Memory B cell (primary cell): ENCODE measurements at places on chromosomes 3 and 15.
A peak's percentile ranks its signal among the peaks of the same experiment; 100 is the strongest.

GRCh38 chr3:71318458-71318827 lies 265.1 kb downstream of the FOXP1 start:
- DNase-seq, result no peak
- H3K27ac ChIP-seq, result no peak overlapping the region
- peaks cover 19% of the 10 kb centered on the region for H3K4me1 ChIP-seq
- H3K36me3 ChIP-seq, result peaks cover 6% of the 10 kb centered on the region

DNA sequence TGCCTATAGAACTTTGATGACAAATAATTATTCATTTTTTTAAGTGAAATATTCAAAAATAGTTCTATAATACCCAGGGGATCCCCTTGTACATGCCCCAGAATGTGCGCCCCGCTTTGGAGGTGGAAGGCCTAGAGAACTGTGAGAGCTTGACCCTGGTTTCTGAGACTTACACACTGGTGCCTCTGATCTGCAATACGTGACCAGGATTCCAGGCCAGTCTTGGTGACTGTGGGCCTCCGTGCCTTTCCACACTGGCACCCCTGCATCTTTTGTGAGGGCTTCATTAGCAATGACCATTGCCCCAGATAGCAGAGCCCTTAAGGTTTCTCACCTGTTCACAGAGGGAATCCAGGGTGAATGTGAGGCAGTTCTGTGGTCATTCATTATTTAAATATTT lies 44.0 kb downstream of the CLSTN2 start:
- no peaks in the 10 kb centered on the region for H3K4me1 ChIP-seq
- no peak for DNase-seq
- H3K27ac ChIP-seq, result no peak overlapping the region

GRCh38 chr3:20055842-20056241 lies 15.6 kb downstream of the KAT2B start:
- peaks cover 20% of the 10 kb centered on the region for H3K4me1 ChIP-seq
- H3K27me3 ChIP-seq, result no peaks in the 10 kb centered on the region
- no peak overlapping the region for H3K27ac ChIP-seq
- H3K36me3 ChIP-seq, result peaks cover 7% of the 10 kb centered on the region

DNA sequence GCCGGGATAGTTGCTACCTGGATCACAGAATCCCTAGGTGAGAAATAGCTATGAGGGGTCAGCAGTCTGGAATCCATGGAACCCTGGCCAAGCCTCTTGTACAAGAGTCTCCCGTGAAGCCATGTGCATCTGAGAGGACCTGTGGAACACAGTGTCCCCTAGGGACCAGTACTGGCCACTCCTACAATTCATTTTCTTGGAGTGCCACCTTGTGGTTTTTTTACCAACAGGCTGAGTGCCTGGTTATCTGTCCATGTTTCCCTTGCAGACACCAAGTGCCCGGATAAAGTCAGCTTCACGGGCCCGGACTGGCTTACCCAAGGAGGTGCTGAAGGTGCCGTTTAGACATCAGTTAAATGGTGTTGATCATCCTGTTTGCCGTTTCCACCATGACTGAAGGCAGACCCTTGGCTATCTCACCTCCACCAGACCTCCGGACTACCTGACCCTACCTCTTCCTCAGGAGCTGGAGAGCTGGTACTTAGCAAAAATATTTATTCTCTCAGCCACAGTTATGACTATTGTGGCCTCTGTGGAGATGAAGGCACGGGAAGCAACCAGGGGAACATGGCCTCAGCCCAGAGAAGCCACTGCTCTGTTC lies 93.9 kb downstream of the RBPMS2 start:
- no peak for DNase-seq
- peak overlapping the region; percentile 33 for H3K27ac ChIP-seq
- H3K27me3 ChIP-seq, result no peaks in the 10 kb centered on the region
- no peaks in the 10 kb centered on the region for H3K4me1 ChIP-seq
- H3K4me3 ChIP-seq, result no peak overlapping the region

DNA sequence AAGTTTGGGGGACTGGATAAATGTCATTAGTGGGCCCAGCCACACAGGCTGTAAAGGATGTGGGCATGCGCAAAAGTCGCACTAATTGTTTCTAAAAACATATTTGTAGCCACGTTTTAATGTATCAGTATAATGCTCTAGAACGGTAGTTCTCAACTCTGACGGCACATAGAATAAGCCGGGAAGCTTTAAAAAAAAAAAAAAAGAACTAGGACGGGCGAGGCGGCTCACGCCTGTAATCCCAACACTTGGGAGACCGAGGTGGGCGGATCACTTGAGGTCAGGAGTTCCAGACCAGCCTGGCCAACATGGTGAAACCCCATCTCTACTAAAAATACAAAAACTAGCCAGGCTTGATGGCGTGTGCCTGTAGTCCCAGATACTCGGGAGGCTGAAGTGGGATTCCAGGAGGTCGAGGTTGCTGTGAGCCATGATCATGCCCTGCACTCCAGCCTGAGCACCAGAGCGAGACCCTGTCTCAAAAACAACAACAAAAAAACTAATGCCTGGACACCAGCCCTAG lies 618 bp upstream of the MON1A start:
- DNase-seq, result no peak
- no peaks in the 10 kb centered on the region for H3K36me3 ChIP-seq
- H3K27me3 ChIP-seq, result no peaks in the 10 kb centered on the region
- H3K4me3 ChIP-seq, result peak overlapping the region; percentile 84
- H3K27ac ChIP-seq, result peak overlapping the region; percentile 75

DNA sequence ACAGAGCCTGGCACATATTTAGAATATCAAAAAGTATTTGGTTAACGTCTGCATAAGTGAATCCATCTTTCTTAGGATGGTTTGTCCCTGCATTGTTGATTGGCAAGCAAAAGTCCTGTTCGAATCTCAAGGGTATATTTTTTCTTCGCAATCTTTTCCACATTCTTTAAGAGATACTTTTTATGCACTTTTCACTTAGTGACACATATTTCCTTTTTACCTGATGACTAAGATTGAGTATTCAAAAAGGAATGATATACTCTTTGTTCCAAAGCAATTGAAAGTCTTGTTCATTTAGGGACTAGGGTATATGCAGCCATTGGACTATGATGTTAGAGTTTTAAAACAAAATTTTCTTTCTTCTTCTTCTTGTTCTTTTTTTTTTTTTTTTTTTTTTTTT lies 349.9 kb downstream of the NLGN1 start:
- no peaks in the 10 kb centered on the region for H3K4me1 ChIP-seq
- no peaks in the 10 kb centered on the region for H3K27me3 ChIP-seq
- no peaks in the 10 kb centered on the region for H3K36me3 ChIP-seq
- DNase-seq, result no peak
- no peak overlapping the region for H3K4me3 ChIP-seq

- H3K27ac ChIP-seq, result no peak overlapping the region
- no peaks in the 10 kb centered on the region for H3K36me3 ChIP-seq
- H3K4me3 ChIP-seq, result no peak overlapping the region
- no peaks in the 10 kb centered on the region for H3K4me1 ChIP-seq
Measured at GRCh38 chr3:29683018-29683993, 402.4 kb downstream of the RBMS3 start.

GRCh38 chr15:70140543-70141375 lies 43.0 kb upstream of the TLE3 start:
- peak overlapping the region; percentile 50 for H3K4me3 ChIP-seq
- no peaks in the 10 kb centered on the region for H3K36me3 ChIP-seq
- peak; percentile 19 for DNase-seq
- H3K27me3 ChIP-seq, result peaks cover 3% of the 10 kb centered on the region
- H3K27ac ChIP-seq, result peak overlapping the region; percentile 96
